ENCODE measurements at places on chromosomes 3 and 15.

GRCh38 chr3:194136519-194137007 is 615 bp downstream of the HES1 start:
- DNase-seq = no peak

- DNase-seq = no peak
Observed at GRCh38 chr3:177459401-177459800, 262.1 kb upstream of the TBL1XR1 start.

GRCh38 chr3:48273594-48274211 is 32.8 kb downstream of the ZNF589 start:
- peak; percentile 76 for DNase-seq

DNA sequence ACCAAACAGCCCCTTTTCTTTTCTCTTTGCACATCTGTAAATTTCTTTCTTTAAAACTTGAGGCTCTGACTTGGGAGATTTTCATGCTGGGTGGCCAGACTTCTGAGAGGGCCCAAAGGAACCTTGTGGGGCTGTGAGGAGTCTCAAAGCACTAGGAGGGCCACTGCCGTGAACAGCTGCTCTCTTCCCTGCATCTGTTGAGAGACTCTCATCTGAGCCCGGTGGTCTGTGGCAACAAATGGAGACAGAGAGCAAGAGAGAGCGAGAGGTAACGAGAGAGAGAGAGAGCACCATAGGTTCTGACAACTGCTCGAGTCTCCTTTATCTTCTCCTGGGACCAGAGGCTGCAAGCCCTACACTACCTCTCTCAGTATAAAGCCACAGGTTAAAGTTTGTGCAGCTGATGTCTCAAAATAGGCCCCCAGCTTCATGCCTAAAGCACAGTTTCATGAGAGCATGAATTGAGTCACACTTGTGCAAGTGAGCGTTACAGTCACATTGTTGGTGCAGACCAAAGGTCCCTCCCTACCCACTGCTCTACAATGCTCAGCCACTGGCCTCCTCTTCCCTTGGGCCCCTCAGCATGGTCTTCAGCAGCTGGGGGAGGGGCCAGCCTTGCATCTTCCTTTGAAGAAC is 60.7 kb downstream of the ZNF621 start:
- no peak for DNase-seq

DNA sequence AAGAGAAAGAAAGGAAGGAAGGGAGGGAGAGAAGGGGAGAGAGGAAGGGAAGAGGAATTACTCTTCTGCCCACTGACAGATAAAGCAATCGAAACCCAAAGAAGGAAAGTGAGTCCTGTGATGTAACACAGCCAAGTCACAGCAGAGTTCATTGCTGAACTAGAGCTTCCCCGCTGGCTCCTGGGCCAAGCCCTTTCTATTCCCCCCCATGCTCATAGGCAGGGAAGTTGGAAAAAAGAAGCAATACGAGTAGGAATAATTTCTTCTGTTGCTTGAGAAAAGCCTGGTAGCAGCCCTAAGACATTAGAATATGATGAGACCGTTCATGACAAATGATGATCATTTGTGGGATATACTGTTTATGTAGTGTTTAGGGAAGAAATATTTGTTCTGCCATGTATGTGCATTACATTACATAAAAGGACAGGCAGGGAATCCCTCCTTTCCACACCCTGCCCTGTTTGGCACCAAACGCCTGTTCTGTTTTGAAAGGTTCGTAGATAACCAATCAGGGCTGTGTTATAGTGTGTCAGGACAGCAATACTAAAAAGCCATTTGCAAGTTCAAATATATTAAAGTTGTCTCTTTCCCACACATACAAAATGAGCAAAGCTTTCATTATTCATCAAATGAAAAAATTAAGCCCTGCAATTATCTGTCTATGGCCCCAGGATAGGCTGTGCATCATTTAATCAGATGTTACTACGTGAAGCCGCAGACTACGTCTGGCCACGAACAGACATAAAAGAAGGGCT is 111.0 kb upstream of the TRPM1 start:
- peak; percentile 50 for DNase-seq

DNA sequence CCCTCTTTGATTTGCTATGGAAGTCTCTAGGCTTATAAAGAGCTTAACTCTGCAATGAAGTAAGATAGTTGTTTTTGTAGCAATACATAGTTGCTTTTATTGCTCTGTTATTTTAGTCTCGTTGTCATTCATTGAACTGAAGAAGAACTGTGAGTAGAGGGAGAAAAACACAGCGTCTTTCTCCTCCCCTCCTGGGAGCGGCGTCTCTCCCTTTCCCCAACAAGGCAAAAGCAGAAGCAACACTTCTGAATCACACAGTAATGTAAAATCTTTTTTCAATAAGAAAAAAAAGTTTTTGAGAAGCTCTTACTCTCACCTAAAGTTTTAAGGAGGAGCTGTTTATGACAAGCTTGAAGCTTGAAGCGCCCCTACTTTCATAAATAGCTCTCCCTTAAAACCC is 119.3 kb upstream of the SLC7A14 start:
- no peak for DNase-seq

GRCh38 chr3:144429719-144430121 is 458.1 kb downstream of the DIPK2A start:
- no peak for DNase-seq

DNA sequence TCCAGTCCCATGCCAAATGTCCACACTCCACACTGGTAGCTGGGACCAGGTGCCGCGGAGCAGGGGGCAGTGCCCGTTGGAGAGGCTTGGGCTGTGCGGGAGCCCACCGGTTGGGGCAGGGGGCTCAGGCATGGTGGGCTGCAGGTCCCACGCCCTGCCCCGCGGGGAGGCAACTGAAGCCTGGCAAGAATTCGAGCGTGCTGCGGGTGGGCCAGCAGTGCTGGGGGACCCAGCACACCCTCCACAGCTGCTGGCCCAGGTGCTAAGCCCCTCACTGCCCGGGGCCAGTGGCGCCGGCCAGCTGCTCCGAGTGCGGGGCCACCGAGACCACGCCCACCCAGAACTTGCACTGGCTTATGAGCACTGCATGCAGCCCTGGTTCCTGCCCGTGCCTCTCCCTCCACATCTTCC is 479.4 kb downstream of the ZNF385D start:
- DNase-seq = no peak

DNA sequence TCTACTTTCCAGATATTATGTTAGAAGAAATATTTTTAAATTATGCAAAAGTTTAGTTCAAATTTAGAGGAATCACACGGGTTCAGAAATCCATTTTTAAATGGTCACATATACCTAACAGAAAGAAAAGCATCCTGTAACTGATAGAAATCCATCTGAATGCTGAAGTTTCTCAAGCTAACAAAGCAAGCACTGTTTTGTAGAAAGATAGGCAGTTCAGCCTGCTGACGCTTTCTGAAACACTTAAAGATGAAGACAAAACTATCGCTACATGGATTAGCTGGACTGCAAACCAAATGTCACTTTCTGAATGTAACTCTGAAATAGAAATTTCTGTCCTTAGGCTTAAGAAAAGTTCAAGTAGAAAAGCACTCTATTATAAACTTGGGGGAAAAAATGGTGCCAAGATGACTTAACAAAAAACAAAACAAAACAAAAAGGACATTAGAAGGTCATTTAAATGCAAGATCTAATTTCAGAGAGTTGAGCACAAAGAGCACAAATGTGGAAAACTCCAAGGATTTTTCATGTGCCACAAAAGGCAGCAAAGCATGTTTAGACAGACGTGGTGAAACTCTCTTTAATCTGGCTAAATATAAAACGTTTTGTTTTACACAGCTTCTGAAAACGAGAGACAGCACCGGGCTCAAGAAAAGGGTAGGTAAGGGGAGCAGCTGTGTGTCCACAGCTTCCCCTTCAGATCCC is 1.2 kb downstream of the PLOD2 start:
- DNase-seq = no peak

GRCh38 chr15:52218371-52218770 is 27.2 kb upstream of the GNB5 start:
- DNase-seq = no peak

DNA sequence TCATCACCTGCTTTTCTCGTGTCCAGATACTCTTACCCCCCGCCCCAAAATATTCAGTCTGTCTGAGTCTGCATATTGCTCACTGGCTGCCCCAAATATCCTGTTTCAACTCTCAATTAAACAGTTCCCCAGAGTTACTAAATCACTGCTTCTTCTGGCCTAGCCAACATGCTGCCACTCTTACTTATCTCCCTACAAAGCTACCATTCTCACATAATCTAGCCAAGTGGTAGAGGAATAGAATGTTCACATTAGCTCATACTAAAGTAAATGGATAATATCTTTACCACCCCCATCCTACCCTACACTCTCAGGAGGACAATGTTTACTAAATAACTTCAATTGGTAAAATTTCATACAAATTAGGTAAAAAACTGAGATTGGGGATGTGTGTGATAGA is 77.8 kb downstream of the NR1I2 start:
- no peak for DNase-seq

GRCh38 chr3:186772701-186773417 is 10.5 kb upstream of the EIF4A2 start:
- DNase-seq = peak; percentile 88

- no peak for DNase-seq
Observed at GRCh38 chr3:70979983-70980645, 603.4 kb downstream of the FOXP1 start.

GRCh38 chr3:110542552-110543150 is 529.0 kb upstream of the NECTIN3 start:
- DNase-seq = no peak

DNA sequence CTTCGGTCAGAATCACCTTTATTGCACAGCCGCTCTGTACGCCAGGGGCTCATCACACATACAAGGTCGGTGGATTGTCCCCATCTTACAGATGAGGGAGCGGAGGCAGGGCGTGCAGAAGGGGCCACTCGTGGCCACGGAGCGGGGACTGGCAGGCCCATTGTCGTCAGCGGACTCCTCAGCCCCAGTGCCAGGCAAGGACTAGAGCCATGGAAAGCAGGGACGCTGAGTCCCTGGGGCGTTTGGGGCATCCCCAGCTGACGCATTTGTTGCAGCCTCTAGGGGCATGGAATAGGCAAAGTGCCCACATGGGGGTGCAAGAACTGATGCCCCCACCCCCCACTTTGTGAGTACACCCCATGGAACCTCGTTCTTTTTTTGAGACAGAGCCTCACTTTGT is 29.8 kb upstream of the FURIN start:
- DNase-seq = no peak

DNA sequence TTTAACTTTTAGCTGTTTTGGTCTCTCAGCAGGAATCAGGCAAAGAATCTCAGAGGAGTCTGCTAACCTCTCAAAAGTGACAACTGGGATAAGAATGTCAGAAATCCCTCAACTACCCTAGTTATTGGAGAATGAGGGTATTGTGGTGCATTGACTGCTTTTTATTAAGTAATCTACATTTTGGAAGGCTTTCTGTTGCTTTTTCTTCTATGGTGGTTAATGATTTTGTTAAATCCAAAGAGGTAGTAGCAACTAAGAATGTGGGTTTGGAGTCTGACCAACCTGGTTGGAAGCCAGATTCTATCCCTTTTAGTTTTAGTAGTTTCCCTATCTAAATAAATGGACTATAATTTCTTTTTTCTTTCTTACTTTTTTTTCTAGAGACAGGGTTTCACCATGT is 94.7 kb upstream of the RNF7 start:
- DNase-seq = no peak

- no peak for DNase-seq
Observed at GRCh38 chr3:46206282-46207015, 1.7 kb downstream of the CCR1 start.

DNA sequence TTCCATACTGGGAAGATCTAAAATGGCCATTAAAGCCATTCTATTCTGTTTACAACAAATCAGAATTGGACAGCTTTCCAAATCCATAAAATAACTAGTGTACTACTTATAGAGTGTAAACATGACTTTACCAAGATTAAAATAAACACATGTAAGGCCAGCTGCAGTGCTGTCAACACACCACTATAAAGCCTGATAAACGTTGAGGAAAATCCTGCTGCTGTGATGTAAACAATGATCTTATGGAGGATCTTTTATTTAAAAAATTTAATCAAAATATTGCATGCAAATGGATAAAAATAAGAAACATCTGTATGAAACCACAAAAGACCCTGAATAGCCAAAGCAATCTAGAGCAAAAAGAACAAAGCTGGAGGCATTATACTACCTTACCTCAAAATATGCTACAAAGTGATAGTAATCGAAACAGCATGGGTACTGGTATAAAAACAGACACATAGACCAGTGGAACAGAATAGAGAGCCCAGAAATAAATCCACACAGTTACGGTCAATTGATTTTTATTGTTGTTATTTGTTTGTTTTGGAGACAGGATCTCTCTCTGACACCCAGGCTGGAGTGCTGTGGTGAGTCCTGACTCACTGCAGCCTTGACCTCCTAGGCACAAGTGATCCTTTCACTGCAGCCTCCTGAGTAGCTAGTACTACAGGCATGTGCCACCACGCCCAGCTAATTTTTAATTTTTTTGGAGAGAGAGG is 428.8 kb upstream of the C2CD4B start:
- DNase-seq = no peak

- DNase-seq = no peak
Observed at GRCh38 chr3:140859592-140860336, 81.9 kb upstream of the SLC25A36 start.

- no peak for DNase-seq
Observed at GRCh38 chr3:58938057-58938456, 111.8 kb downstream of the CFAP20DC start.

DNA sequence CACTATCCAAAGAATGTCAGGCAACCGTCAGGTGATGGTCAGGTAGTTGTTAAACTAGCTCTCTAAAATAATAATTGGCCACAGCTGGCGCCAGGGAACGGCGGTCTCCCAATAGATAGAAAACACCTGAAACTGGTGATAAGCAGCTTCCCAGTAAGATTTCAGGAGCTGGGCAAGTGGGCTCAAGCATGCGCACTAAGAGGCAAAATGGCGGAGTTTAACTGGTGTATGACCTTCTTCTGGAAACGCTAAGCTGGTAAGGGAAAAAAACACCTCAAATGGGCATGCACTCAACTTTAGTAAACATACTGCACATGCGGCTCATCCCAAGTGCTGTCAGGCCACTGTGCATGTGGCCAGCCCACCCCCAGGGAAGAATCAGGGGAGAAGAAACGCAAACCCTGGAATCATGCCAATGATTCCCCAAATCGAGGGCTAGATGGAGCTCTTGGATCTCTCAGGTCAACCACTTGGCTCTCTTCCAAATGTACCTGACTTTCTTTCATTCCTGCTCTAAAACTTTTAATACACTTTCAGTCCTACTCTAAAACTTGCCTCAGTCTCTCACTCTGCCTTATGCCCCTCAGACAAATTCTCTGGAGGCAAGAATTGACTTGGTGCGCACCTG is 195.0 kb downstream of the ZNF621 start:
- DNase-seq = peak; percentile 16
